Effector memory CD8-positive, alpha-beta T cell (primary cell): ENCODE measurements at places on chromosomes 16 and 17.

DNA sequence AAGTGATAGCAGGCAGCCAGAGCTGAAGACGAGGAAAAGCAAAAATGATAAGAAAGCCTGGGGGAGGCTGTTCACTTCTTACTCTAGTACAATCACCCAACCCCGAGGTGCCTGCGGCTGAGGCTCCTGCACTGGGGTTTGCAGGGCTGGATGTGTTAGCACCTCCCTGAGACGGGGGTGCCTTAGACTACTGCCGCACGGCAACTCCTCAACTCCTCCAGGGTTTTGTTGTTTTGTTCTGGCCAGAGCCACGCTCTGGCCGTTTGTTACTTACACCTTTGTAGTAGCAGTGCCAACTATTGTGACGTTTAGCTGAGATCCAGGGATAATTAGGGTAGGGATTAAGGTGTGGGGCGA lies 51.5 kb downstream of the LDHD start:
- H3K36me3 ChIP-seq: peaks cover 7% of the 10 kb centered on the region
- H3K4me3 ChIP-seq: peak overlapping the region; percentile 71
- DNase-seq: peak; percentile 40
- H3K4me1 ChIP-seq: peaks cover 15% of the 10 kb centered on the region

DNA sequence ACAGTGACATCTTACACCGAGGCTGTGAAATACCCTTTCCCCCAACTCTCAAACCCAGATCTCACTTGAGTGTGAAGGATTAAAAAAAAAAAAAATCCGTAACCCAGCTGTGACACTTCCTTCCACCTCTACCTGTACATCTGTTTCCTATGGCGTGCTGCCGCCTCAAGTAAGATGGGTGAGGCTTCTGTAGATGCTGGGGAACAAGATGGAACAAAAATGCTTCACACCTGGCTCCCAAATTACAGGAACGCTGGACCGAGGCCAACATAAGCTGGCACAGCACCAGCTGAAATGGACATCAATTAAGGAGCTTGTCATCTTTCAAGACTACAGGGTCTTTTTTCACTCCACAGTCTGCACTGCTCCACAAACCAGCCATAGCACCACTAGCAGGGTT lies 95.9 kb downstream of the HIC1 start:
- H3K27me3 ChIP-seq: no peaks in the 10 kb centered on the region
- no peak overlapping the region for H3K4me3 ChIP-seq
- H3K4me1 ChIP-seq: no peaks in the 10 kb centered on the region

DNA sequence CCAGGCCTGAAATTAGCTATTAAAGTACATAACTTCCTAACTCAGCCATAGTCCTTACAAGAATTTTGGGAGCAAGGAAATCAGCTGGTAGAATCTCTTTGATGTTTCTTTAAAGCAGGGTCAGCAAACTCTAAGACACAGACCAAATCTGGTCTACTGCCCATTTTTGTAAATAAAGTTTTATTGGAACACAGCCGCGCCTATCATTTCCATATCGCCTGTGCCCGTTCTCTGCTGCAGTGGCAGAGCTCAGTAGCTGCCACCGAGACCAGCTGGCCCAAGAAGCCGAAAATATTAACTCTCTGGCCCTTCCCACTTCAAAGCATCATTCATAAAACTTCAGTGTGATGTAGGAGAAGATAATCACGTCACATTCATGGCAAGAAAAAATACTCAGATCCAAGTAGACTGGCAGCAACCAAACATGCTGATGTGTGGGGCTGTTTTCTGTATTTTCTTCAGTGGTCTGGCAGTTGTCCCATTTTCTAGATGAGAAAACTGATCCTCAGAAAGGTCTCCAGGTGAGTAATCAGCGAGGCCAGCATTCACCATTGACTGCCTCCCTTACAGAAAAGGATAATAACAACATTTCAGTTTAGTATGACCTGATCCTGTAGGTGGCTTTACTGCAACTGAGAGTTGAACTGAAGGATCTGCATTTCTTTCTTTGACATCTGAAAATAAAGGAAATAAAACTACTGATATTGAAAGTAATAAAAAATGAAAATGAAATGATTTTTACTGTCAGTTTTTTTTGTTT lies 18.0 kb upstream of the HSBP1 start:
- H3K4me1 ChIP-seq: peaks cover 4% of the 10 kb centered on the region
- peaks cover 53% of the 10 kb centered on the region for H3K27me3 ChIP-seq
- no peak overlapping the region for H3K27ac ChIP-seq

- peak overlapping the region; percentile 9 for H3K27ac ChIP-seq
- DNase-seq: no peak
- H3K4me1 ChIP-seq: peaks cover 23% of the 10 kb centered on the region
- H3K4me3 ChIP-seq: no peak overlapping the region
These were observed 68.8 kb downstream of the ITFG1 start for GRCh38 chr16:47392081-47392480.

- no peak overlapping the region for H3K27ac ChIP-seq
- peaks cover 10% of the 10 kb centered on the region for H3K4me1 ChIP-seq
- H3K36me3 ChIP-seq: no peaks in the 10 kb centered on the region
- no peak for DNase-seq
- no peak overlapping the region for H3K4me3 ChIP-seq
These were observed 80.9 kb downstream of the PRKCA start for GRCh38 chr17:66383333-66383732.

GRCh38 chr16:1612320-1613111 lies at the start of gene CRAMP1:
TSS of gene CRAMP1 (plus strand) at chr16:1612360. CDS start at chr16:1614640, 2,280 bp downstream.
- peak; percentile 3 for DNase-seq
- peak within 1 kb of the TSS; percentile 92 for H3K27ac ChIP-seq
- H3K4me3 ChIP-seq: peak within 1 kb of the TSS; percentile 83
- peaks cover 5% of the 10 kb centered on the region for H3K27me3 ChIP-seq

GRCh38 chr17:50189550-50190292 lies 11.7 kb downstream of the COL1A1 start:
- no peak overlapping the region for H3K27ac ChIP-seq
- H3K4me1 ChIP-seq: no peaks in the 10 kb centered on the region
- H3K27me3 ChIP-seq: peaks cover 22% of the 10 kb centered on the region
- no peaks in the 10 kb centered on the region for H3K36me3 ChIP-seq
- no peak for DNase-seq

GRCh38 chr17:9897372-9897968 lies 7.6 kb downstream of the RCVRN start:
- H3K27me3 ChIP-seq: peaks cover 54% of the 10 kb centered on the region
- no peaks in the 10 kb centered on the region for H3K36me3 ChIP-seq

DNA sequence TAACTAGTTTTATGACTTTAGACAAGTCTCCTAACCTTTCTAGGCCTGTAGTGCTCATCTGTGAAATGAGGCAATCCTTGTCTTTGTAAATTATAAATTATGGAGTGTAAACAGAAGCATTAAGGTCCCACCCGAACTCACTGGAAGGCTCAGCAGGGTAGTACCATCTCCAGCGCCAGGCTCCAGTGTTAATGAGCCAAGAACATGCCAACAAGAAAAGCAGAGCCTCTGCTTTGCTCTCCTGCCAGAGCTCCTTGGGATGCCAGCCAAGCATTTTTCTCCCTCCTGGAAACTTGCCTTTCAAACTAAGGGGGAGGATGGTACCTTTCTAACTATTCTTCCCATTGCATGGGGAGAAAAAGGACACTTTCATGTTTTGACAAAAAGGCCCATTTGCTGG lies 14.9 kb downstream of the LIMD2 start:
- no peak overlapping the region for H3K27ac ChIP-seq
- H3K36me3 ChIP-seq: peaks cover 49% of the 10 kb centered on the region
- no peak overlapping the region for H3K4me3 ChIP-seq
- DNase-seq: no peak
- H3K27me3 ChIP-seq: no peaks in the 10 kb centered on the region

DNA sequence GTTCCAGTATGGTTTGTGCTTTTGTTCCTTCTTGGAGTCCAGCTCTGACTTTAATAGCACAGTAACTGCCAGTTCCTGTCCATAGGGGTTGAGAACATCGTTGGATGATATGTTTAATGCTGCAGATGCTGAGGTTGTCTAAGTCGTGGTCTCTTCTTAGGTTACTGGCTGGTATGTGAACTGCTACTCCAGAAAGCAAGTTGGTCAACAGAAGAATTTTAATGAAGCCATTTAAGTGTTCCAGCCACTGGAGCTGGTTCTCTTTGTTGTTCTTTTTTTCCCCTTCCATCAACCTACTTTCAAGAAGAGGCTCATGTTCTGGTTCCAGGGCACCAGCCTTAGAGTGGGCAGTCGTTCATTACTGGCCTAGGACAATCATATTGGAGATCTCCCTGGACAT lies 140.3 kb upstream of the TBX2 start:
- DNase-seq: no peak
- no peak overlapping the region for H3K27ac ChIP-seq
- H3K36me3 ChIP-seq: no peaks in the 10 kb centered on the region

GRCh38 chr17:22570144-22570845 lies 878.0 kb downstream of the KCNJ18 start:
- DNase-seq: no peak
- H3K27ac ChIP-seq: no peak overlapping the region
- no peak overlapping the region for H3K4me3 ChIP-seq
- H3K36me3 ChIP-seq: no peaks in the 10 kb centered on the region

DNA sequence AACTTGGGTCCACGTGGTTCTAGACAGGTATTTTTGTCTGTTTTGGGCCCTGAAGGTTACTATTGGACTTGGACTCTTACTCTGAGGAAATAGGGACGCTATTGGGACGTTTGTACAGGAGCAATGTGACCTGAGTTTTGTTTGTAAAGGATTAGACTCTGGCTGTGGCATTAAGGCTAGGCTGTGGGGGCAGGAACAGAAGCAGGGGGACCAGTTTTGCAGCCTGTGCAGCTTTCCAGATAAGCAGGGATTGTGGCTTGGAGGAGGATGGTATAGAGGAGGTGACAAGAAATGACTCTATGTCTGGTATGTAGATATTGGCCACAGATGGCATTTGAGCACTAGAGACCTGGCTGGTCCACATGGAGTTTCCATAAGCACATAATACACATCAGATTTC lies 12.8 kb downstream of the NOD2 start:
- no peak overlapping the region for H3K27ac ChIP-seq
- no peak for DNase-seq
- peaks cover 6% of the 10 kb centered on the region for H3K36me3 ChIP-seq
- no peak overlapping the region for H3K4me3 ChIP-seq

- H3K27ac ChIP-seq: no peak overlapping the region
- H3K4me1 ChIP-seq: peaks cover 23% of the 10 kb centered on the region
- H3K4me3 ChIP-seq: no peak overlapping the region
- H3K36me3 ChIP-seq: peaks cover 3% of the 10 kb centered on the region
- DNase-seq: no peak
These were observed 33.8 kb downstream of the FOXK2 start for GRCh38 chr17:82553210-82553930.

DNA sequence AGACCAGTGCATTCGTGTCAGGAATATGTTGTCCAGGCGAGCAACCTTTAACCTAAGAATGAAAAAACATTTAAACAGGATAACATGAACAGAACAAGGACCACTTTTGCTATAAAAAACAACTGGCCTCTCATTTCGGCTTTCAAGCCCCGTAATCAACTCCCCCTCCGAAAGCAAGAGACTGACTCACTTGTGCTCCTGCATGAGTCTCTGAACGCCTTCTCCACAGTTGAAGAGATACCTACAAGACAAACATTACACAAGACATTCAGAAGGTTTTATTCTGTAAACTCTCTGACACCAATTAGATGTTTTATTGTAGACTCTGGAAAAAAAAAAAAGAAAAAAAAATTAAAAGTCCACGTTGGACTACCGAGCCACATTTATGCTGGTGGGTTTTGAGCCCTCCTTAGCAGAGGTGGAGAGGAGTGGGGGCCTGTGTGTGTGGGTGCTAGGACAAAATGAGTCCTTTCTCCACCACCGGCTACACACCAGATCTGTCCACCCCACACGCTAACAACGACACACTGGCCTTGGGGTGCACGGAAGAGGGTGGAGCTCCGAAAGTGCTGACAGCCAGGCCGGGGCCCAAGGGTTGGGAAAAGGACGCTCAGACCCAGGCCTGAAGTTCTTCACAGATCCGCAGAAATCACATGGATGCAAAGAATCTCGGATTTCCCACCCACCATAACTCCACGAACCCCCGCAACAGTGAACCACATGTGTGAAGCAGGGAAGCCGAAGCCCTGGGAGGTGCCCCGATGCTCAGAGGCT lies 759 bp downstream of the ELAC2 start:
- peak overlapping the region; percentile 94 for H3K27ac ChIP-seq
- DNase-seq: no peak
- H3K4me1 ChIP-seq: peaks cover 23% of the 10 kb centered on the region
- H3K27me3 ChIP-seq: no peaks in the 10 kb centered on the region
